ENCODE measurements at places on chromosomes 2 and 18. TPM values are rescaled to one million over a fixed set of nuclear protein-coding genes. Genes with fewer than 3 reads are reported as not detected.

The CAPN10 gene
- 15.9 TPM for total RNA-seq

The PSD4 gene
- 0.16 TPM for total RNA-seq

The PROM2 gene
- under 0.01 TPM for total RNA-seq

The CD8B2 gene
- not detected for total RNA-seq

The MROH2A gene
- not detected for total RNA-seq

Data from cardiac atrium fibroblast (primary cell).